NCI-H2029 treated with DMSO at 0.1 percent for 48 hours (cell line): ENCODE measurements at places on chromosomes 16 and 17.

DNA sequence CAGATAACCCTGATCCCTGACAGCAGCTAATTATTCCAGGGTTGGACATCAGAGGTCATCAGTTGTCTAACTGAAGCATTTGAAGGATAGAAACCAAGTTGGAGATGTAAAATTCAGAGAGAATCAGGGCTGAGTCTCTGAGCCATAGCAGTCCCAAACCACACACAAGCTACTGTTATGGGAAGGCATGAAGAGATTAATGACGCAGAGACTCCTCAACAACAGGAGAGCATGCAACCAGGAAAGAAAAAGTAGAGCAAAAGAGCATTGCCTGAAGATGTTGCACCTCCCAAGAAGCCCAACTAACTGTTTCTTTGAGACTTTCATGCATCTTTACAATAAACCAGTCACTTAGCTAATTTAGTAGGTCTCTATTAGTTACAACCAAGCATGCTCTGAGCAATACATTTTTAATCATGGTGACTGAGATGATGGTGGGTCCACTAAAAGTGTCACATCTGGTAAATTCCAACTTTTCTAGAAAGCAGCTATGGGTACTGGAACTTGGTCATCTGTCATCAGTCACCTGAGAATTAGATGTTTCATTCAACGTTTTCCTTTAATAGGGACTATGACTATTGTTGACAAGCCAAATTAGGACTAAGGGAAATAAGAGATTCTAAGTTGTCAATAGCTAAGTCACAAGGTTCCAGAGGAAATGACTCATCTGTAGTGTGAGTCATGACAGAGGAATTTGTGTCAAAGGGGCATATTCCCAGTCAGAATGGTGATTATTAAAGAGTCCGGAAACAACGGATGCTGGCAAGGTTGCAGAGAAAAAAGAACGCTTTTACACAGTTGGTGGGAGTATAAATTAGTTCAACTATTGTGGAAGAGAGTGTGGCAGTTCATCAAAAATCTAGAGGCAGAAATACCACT lies 239.8 kb downstream of the CHD9NB start:
- no peak for DNase-seq

GRCh38 chr16:78376452-78376851 lies 277.0 kb downstream of the WWOX start:
- DNase-seq, result no peak

- DNase-seq, result no peak
These were observed 79.8 kb downstream of the ARHGAP23 start for GRCh38 chr17:38507921-38508569.

GRCh38 chr16:62954144-62955032 lies 918.1 kb upstream of the CDH8 start:
- DNase-seq, result no peak

DNA sequence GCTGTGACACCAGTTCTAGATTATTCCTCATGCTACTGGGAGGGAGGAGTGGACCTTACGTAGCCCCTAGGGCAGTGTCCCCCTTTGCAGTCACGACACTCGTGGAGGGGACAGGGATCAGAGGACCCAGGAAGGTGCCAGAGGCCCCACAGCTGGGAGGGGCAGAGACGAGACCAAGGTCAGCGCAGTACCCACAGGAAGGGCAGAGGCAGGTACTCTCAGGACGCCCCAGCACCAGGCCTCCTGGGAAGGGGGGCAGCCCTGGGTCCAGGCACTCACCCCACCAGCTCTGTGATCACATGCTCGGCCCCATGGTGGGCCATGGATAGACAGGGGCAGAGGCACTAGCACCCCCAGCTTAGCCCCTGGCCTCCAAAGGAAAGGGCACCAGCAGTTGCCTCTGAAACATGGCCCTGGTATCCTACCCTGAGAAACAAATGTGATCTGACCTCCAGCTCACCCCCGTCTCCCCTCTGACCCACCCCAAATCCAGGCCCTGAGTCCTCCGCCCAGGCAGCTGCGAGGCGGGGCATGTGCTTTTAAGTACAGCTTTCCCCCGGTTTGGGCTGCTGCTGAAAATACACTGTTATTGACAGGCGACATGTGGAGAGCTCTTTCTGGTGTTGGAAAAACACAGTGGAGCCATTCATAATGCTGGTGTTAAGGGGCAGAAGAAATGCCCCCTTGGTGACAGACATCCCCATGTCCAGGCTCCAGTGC lies 361.9 kb downstream of the C16orf95 start:
- no peak for DNase-seq
